ENCODE measurements at places on chromosomes 7 and 10. TPM values are rescaled to one million over a fixed set of nuclear protein-coding genes. Genes with fewer than 3 reads are reported as not detected.
A peak's percentile ranks its signal among the peaks of the same experiment; 100 is the strongest.

DNA sequence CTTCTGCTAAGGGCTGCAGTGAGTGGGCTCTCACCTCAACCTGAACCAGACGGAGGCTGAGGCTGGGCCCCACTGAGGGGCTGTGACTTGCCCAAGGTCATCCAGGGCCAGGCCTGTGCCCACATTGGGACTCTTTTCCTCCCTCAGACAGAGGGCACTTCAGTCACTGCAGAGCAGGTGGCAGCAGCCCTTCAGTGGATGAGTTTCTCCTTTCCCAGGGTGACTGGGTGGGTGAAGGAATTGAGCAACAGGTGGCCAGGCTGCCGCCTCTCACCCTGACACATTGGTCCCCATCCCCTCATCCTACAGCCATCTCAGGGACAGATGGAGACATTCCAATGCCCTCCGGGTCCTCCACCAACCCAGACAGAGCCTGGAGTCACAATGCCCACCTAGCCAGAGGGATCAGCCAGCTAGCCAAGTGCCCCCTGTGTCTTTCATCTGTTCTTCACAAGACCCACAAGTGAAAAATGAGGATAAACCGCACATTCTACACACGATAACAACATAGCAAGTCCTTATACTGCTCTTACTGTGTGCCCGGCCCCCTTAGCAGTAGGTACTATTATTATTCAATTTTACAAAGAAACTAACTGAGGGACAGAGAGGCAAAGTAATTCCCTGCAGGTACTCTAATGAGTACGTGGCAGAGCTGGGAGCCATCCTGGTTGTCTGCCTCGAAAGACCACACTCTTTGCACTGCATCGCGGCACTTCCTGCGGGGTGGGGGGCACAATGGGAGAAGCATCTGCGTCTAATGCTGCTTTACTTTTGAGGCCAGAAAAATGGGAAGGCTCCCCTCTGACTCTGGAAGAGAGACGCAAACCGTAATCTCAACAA is 1.7 kb upstream of the SLC18A3 start:
- H3K4me1 ChIP-seq: peaks cover 36% of the 10 kb centered on the region
- peaks cover 96% of the 10 kb centered on the region for H3K27me3 ChIP-seq
- H3K27ac ChIP-seq: no peak overlapping the region
- no peaks in the 10 kb centered on the region for H3K36me3 ChIP-seq
- H3K4me3 ChIP-seq: no peak overlapping the region

- no peak overlapping the region for H3K27ac ChIP-seq
- no peaks in the 10 kb centered on the region for H3K4me1 ChIP-seq
- H3K4me3 ChIP-seq: no peak overlapping the region
These were observed 11.3 kb upstream of the HGF start for GRCh38 chr7:81780914-81781693.

The TMEM178B gene
- 35.9 TPM for total RNA-seq

The CUBN gene
- 0.44 TPM for total RNA-seq

DNA sequence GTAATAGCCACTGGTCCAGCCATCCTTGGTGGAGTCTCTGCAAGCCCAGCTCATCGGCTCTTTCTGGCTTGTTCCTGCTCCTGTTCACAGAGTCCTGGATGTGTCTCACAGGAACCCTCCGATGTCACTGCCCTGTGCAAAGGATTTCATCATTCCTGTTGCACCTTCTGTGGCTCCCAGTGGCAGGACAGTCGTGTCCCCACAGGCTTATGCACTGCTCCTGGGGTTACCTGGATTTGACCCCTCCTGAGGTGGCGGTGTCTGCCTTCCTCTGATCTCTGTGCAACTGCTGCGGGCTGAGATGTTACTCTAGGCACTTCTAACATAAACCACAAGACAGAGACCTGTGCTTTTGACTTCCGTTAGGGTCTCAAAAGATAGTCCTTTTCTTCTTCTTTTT is 30.6 kb downstream of the APBB1IP start:
- H3K4me3 ChIP-seq: no peak overlapping the region
- no peaks in the 10 kb centered on the region for H3K27me3 ChIP-seq
- H3K4me1 ChIP-seq: no peaks in the 10 kb centered on the region
- no peak overlapping the region for H3K27ac ChIP-seq
- H3K36me3 ChIP-seq: no peaks in the 10 kb centered on the region

GRCh38 chr10:110260746-110261477 is 43.8 kb downstream of the SMNDC1 start:
- H3K27ac ChIP-seq: peak overlapping the region; percentile 92
- peaks cover 3% of the 10 kb centered on the region for H3K36me3 ChIP-seq
- H3K4me3 ChIP-seq: no peak overlapping the region
- DNase-seq: no peak
- H3K4me1 ChIP-seq: peaks cover 76% of the 10 kb centered on the region
- H3K27me3 ChIP-seq: no peaks in the 10 kb centered on the region
